ENCODE measurements at places on chromosomes 11 and 22.

DNA sequence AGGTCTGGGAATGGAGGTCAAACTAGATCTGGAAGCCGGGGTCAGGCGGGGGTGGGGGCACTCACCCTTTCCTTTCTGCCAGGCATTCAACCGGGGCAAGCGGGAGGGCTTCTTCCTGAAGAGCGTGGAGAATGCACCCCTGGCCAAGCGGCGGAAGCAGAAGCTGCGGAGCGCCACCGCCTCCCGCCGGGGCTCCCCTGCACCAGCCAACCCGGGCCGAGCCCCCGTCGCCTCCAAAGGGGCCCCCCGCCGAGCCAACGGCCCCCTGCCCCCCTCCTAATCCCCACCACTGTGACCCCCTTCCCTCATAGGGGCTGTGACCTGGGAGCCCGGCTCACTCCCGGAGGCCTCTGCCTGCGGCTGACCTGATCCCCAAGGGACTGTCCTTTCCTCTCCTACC, 12.2 kb downstream of the RPS6KA4 start:
- DNase-seq = no peak

DNA sequence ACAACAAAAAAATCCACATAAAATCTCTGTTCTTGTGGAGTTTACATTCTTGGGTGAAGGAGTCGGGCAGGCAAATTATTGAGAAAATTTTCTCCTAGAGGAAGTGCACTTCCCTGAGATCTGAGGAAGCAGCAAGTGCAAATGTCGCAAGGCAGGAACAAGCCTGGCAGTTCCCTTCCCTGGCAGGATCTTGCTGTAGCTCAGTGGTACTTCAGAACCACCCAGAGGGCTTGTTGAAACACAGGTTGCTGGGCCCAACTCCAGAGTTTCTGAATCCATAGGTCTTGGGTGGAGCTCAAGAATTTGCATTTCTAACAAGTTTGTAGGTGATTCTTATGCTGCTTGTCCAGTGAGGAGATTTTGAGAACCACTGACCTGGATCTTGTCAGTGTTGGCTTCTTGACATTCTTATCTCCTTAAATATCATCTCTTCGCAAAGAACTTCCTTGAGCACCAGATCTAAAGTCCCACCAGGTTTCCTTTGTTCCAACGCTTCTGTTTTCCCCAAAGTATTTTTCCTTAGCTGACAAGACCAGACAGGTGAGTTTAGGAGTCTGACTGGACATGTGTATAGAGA, 9.6 kb downstream of the QSER1 start:
- no peak for DNase-seq

GRCh38 chr11:116658876-116659535, 113.8 kb downstream of the BUD13 start:
- no peak for DNase-seq

- DNase-seq = peak; percentile 77
Measured at GRCh38 chr22:27531782-27532530, 269.6 kb downstream of the MN1 start.

- no peak for DNase-seq
Measured at GRCh38 chr11:68057807-68058206, 19.0 kb downstream of the TCIRG1 start.

DNA sequence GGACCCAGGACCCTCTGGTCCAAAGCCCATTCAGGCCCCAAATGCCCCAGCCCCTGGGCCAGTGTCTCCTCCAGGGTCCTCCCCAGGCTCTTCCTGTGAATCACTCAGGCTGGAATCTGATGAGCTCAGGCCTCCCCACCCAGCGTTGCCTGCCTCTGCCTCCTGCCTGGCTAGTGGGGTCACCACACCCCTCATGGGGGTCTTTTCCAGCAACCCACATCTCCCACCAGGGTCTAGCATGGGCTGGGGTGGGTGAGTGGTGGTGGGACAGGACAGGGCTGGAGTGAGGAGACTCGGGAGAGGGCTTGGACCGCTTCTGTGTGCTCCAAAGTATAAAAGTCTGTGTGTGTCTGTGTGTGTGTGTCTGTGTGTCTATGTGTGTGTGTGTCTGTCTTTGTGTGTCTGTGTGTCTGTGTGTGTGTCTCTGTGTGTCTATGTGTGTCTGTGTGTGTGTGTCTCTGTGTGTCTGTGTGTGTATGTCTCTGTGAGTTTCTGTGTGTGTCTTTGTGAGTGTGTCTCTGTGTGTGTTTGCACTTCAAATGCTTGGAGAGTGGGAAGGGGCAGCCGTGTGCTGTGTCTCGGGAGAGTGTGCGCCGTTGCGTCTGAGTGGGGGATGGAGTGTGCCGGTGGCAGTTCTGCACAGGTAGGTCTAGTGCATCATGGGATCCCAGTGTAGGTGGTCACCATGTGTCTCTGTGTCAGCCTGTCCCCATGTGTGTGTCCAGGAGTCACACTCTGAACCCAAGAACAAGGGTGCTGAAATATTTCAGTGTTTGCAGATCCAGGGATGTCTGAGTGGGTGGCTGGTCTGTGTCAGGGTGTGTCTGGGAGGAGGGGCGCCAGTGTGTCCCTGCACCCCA, 8.8 kb downstream of the RIN1 start:
- peak; percentile 71 for DNase-seq
